Activated CD8-positive, alpha-beta memory T cell treated with anti-CD3 and anti-CD28 coated beads for 1 hour (primary cell): ENCODE measurements at places on chromosomes 4 and X.

DNA sequence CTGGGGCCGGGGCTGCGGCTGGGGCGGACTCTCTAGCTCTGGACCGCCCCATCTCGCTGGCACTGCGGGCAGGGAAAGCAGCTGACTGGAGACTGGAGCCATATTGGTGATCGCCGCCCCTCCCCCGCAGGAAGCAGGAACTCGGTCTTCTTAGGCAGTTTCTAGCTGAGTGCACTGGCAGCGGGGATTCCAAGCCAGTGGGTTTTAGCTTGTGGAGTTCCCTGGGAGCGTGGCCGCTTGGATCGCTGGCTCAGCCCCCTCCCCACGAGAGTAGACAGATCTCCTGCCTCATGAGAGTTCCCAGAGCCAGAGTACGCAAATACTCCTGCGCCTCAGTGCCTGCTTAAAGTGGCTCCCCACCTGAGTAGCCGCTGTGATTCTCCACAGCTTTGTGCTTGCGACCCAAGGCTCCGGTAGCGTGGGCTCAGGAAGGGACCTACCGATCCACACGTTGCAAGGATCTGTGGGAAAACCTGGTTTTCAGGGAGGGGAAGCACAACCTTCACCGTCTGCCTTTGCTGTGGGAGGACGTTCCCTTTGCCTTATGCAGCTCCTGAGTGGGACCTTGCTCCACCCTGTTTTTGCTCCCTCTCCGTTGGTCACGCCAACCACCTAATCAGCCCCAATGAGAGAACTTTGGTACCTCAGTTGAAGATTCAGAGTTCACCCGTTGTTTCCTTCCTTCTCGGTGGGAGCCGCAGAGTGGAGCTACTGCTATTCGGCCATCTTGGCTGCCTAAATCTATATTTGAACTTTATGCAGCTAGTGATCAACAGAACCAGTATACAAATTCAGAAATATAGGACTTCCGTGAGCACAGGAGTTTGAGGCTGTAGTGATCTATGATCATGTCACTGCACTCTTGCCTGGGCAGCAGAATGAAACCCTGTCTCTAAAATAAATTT is 803.9 kb upstream of the PCDH10 start:
- DNase-seq, result no peak

DNA sequence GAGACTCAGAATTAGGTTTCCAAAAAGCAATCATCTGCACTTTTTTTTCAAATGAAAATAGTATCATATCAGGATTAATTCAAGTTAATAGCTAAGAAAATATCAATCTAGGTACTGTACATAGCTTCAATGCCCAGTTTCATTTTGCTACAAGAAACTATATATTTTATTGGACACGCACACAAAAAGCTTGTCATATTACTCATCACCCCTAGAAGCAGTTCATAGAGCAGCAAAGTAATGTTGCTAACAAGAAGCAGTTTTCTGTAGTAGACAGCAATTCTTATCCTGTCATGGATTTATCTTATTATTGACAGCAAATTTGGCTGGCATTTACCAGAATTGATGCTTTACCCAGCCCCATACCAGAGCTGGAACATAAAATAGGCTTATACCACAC is 52.3 kb upstream of the LSM6 start:
- DNase-seq, result no peak

DNA sequence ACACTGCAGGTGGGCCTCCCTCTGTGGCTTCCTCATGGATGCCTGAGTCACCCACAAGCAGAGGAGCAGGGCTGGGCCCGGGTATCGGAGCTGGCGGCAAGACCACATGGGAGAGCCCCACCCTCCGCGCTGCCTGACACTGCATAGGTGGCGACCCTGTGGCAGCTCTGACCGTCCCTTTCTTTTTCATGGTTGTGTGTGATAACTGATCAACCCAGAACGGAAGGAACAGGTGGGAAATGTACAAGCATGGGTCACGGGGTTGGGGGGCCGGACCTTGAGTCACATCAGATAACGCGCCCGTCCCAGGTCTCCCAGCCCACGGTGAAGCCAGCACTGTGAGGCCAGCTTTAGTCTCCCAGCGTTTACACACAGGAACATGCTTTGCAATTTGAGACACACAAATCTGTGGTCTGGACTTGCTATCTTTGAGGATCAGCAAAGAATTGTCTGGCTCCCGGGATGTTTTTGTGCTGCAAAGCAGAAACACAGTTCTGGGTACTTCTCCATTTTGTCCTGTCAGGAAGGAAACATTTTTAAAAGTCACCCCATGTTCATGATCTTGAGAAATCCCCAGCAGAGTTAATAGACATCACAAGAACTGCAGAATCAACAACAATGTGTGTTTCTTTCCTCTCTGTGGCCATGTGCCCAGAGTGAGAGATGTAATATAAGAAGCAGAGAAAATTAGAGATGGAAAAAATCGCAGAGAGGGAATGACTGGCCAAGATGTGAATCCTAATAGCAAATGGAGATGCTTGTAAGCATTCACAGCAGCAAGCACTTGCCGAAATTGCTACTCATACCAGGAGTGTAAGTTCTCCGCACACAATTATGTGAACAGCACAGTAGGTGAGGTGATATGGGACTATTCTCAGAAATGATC is 70.1 kb upstream of the CBR4 start:
- no peak for DNase-seq

DNA sequence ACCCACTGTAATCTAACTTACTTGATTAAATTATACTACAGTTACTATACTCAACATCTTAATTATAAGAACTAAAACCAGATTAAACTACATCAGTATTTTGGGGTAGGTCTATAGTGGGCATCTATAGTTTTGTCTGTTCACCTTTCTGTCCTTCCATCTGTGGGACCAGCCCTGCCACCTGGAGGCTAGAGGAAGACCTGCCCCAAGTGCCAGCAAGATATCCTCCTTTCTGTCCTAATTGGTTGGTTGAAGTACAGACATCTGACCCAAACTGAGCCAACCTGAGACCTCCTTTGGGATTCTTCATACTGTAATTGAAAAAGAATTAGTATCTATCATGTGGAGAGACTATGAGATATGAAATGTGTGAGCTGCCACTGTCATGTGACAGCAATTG is 172.2 kb upstream of the TLL1 start:
- DNase-seq, result no peak

- DNase-seq, result no peak
Measured at GRCh38 chr4:164288578-164288977, 465.4 kb upstream of the SMIM31 start.

DNA sequence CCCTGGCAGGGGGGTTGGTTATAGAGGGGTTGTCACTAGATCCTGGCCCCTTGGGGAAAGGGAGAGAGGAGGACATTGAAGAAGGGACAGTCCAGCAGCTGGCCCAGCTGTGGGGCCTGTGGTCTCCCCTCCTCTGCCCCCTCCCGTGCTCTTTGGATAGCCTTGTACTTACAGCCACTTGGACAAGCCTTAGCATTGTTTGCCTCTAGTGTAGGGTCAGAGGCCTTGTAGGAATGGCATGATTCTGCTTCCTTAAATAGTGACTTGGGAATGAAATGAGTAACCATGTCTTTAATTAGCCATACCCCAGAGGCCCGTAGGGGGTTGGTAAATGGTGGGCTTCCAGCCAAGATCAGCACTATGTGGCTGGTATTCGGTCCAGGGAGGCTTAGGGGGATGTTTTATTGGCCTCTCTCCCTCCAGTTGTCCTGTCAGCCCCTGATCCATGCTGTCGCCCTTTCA is 230.6 kb downstream of the PTTG2 start:
- no peak for DNase-seq

- no peak for DNase-seq
Measured at GRCh38 chr4:71944956-71945355, 86.8 kb upstream of the NPFFR2 start.

DNA sequence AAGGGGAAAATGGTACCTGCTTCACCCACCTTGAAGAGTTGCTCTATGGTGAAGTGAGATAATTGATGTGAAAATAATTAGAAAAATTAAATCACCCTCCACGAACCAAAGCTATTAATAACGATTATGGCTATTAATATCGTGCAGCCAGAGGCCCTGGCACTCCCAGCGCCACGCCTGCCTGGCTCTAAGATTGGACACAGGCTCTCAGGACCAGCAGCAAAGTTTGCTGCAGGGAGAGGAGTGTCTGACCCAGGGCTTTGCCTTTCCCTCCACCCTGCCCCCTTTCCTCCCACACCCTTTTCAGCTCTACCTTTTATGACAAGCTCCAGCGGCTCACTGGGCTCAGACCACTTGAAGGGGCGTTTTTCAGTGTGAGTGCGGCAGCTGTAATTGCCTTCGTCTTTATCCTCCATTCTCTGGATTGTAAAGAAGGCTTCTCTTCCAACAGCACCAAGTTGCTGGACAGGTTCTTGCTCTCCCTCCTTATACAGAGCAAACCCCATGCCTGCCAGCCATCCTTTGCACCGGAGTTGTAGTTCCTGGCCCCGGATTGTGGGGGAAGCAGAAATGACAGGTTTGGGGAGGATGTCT is 11.5 kb downstream of the IGSF1 start:
- no peak for DNase-seq

DNA sequence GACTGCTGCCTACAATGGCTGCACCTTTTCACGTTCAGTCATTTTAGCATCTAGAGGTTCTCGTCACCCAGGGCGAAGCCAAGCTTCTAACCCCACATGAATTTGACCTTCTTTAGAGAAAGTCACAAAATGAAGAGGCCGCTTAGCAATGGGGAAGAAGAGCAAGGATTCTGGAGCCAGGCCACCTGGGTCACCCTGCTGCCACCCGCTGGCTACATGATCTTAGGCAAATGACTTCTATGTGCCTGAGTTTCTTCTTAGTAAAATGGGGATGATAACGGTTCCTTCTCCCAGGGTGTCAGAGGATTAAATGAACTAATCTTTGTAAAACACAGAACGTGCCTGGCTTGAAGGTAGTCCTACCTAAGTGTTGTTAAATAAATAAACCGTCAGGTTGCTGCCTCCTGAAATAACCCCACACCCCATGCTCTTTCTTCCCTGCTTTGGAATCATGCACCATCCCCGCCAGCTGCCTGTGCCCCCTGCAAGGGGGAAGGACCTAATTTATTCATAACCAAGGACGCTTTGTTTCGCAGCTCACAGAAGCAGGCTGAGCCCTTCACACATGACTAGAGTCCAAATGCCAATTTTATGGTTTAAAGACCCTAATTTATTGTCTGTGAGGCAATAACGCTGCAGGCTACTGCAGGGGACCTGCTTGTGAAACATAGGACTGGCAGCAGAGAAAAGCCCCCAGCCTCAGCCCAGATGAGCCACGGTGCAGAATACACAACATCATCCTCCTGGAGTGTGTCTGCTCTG is 28.6 kb upstream of the NSG1 start:
- no peak for DNase-seq

GRCh38 chr4:127249767-127250108 is 383.0 kb upstream of the INTU start:
- DNase-seq, result no peak

GRCh38 chr4:85548841-85549240 is 73.9 kb downstream of the ARHGAP24 start:
- no peak for DNase-seq

- DNase-seq, result no peak
Measured at GRCh38 chr4:47531954-47532321, 46.9 kb downstream of the ATP10D start.

DNA sequence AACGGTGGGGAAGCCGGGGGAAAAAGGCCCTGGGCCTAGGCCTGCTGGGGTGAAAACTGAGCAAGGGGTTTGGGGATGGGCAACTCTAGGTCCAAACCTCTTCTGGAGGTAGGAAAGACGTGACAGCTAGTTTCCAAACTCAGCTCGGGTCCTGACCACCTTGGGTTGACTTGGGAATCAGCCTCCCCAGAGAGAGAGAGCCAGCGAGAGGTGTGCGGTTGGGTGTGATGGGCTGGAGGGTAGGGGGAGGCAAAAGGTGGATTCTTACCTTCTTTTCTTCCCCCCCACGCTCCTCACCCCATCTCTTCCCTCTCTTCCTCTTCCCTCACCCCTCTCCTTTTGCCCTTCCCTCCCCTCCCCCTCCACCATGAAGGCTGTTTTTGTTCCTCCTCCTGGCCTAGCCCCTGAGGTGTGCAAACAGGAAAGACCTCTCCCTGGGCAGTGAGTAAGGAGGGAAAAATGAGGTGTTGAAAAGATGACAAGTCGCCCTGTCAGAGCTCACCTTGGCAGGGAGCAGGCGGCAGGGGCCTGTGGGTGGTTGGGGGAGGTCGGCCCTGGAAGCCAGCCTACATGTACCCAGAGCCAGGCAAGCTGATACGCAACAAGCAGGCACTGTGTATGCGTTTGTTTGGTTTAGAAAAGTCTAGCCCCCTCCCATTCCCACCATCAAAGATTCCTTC is 14.8 kb downstream of the PJA1 start:
- DNase-seq, result no peak

GRCh38 chrX:48761674-48762471 is at the start of gene GLOD5:
GLOD5 (plus strand) TSS chrX:48761747; CDS start chrX:48761791, 44 bp downstream.
- DNase-seq, result no peak

- DNase-seq, result no peak
Measured at GRCh38 chrX:34300871-34301270, 168.8 kb upstream of the FAM47A start.

DNA sequence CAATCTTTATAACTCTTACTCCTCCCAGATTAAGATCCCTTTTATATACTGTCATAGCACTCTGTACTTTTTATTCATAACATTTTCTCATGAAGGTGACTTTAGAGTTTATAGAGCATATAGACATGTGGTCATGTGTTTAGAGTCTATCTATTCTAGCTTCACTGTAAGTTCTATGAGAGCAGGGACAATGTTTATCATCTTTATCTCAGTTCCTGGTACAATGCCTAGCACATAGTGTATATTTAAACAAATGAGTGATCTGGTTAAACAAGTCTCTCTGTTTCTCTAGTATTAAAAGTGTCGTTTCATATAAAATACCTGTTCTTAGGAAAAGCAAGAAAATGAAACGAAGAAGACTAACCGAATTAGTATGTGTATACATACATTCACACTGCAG is 3.2 kb downstream of the CXCL6 start:
- DNase-seq, result no peak

GRCh38 chrX:96373047-96373355 is 311.6 kb upstream of the DIAPH2 start:
- no peak for DNase-seq

GRCh38 chr4:6262847-6263487 is 6.7 kb upstream of the WFS1 start:
- DNase-seq, result no peak

GRCh38 chr4:184016759-184017668 is 111.9 kb downstream of the STOX2 start:
- DNase-seq, result no peak

DNA sequence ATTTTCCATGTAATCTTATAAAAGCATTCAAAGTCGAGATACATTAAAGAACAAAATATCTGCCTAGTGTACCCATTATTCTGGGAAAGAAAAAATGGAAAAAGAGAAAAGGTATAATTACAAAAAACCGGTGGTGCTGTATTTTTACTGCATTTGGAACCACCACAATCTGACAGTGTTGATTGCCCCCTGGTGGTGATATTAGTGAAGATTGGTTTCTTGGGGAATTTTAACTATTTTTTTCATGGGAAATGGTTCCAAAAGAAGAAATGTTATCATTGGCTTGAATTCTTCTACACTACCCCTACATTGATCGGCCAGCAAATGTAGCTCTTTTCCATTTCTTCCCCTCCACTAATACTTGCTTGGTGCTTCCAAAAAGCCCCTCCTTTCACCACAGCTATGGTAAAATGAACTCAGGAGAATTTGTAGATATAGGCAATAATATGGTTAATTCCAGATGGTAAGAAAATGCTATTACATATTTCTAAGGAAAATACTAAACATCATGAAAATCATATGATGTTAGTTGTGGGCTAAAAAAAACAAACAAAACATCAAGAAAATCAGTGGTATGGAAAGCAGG is 50.0 kb downstream of the COX18 start:
- no peak for DNase-seq

- DNase-seq, result no peak
Measured at GRCh38 chrX:131728295-131729145, 184.6 kb downstream of the OR13H1 start.
